Left ventricle myocardium superior (tissue), 1 donor: ENCODE measurements at places on chromosomes 5 and 9. TPM values are rescaled to one million over a fixed set of nuclear protein-coding genes. Genes with fewer than 3 reads are reported as not detected.

DNA sequence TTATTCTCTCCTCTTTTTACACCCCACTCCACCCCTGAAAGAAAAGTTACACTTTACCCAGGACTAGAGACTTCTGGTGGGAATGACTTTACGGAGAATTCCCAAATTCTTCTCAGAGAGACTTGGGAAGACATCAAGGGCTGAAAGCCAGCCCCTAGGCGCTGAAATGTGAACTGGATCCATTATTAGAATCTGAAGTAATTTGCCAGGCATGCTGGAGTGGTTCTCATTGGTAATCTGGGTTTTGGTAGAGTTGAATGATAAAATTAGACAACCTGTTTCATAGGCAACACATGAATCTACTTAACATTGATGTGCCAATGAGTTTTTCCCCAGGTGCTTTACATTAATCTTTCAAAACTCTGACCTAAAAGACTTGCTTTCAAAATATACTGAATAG lies 324.8 kb downstream of the ADAMTS6 start:
- DNase-seq: no peak

GRCh38 chr9:79353856-79354520 lies 217.8 kb upstream of the TLE4 start:
- DNase-seq: no peak

- DNase-seq: no peak
Observed at GRCh38 chr5:150523472-150524350, 15.8 kb downstream of the NDST1 start.

RBM18 gene
- total RNA-seq: 41.8 TPM
